ENCODE measurements at places on chromosomes 2 and 18.

DNA sequence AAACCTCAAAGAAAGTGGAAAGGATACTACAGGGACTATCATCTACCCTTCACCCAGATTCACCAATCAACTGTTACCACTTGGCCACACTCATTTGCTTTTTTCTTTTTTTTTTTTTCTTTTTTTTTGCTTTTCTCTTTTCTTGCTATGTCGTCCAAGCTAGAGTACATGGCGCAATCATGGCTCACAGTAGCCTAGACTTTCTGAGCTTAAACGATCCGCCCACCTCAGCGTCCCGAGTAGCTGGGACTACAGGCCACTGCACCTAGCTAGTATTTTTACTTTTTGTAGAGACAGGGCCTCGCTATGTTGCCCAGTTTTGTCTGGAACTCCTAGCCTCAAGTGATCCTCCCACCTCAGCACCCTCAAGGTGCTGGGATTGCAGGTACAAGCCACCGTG, 24.0 kb downstream of the BIN1 start:
- DNase-seq = no peak

- no peak for DNase-seq
Observed at GRCh38 chr2:160491911-160492371, 1.7 kb downstream of the RBMS1 start.

GRCh38 chr2:146227152-146228019, 1617.4 kb upstream of the ACVR2A start:
- DNase-seq = no peak

DNA sequence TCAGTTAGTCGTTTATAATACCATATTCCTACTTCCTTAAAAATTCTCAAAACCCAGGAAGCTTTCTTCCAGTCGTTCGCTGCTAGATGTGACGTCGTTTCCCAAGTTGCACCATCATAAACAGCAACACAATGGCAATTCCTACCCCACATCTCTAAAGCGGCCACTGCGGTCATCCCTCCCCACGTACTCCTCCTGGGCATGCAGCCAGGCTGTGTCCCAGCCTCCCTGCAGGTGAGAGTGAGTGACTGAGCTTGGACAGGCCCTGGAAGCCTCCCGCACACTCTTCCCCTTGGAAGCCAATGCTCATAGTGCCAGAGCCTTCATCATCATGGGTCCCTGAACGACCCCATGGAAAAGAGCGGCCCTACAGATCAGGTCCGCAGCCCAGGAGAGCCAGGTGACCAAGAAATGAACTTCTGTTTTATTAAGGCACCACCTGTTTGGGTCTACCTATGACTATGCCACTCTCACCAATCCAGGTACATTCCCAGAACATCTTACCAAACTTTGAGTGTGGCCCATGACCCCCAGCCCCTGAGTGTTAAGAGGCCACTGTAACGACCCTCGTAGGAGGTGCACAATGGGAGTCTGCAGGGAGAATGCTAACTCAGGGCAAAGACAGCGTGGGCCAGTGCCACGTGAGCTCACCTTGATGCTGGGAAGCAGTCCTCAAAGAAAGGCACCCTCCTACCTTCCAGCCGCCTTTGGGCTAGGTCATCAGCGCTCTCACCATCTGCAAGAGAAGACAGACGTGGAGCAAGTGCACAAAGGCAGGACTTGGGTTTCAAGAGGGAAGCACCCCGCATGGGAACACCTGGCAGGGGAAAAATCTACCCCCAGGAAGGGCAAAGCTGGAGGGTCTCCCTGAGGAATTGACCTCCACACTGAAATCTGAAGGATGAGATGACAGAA, 74.7 kb upstream of the RAB6C start:
- DNase-seq = no peak
